ENCODE measurements at places on chromosomes 3 and 15.

GRCh38 chr3:190589326-190589725 is 75.4 kb downstream of the IL1RAP start:
- DNase-seq, result no peak

DNA sequence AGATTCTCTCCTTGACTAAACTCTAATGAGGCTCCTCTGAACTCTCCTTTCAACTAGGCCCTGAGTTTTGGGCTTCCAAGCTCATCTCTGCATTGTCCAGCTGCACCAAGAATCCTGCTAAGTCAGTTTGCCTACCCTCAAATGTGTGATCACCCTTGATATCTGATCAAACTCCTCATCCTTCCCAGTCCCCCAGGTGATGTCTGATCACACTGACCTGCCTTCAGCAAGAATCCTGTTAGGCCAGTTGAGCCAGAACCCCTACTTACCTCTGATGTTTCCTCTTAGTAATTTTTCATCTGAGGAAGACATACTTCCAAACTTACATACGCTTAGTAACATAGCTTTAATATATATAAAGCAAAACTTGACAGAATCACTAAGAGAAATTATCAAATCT is 28.8 kb downstream of the SUMF1 start:
- DNase-seq, result no peak

- DNase-seq, result no peak
These were observed 5.3 kb upstream of the ANKDD1A start for GRCh38 chr15:64906402-64906801.

DNA sequence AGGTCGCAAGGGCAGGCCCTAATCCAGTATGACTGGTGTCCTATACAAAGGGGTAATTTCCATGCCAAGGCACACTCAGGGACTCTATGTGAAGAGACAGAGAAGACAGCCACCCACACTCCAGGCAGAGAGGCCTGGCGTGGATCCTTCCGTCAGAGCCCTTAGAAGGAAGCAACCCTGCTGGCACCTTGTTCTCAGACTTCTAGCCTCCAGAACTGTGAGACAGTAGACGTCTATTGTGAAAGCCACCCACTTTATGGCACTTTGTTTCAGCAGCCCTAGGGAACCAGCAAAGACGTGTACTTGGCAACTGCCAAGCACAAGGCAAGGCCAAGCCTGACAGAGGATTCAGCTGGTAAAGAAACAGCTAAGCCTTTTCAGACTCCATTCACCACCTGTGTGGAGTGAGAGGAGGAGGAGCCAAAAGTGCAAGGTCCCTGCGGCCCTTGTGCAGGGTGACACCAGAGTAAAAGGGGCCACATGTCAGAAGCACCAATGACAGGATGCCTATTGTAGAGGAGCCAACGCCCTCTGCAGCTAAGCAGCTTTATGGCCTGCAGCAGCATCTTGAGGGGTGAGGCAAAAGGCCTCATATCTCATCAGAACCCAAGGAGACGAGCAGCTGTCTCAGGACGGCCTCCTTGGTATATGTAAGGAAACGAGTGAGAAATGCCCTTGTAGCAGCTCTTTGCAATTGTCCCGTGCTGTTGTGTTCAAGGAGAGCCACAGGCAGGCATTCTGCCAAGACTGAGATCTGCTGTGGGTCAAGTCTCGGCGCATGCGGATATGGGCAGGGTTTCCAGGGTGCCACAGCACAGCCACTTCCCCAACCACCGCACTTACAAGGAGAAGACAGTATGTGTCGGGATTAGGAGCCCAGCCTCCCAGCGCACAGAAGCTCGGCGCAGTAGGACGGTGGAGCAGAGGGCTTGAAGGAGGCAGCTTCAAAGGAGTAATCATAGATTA is 121.5 kb upstream of the LIPC start:
- DNase-seq, result no peak

GRCh38 chr3:127615631-127616305 is 13.2 kb upstream of the PODXL2 start:
- no peak for DNase-seq
